ENCODE measurements at places on chromosomes 16 and 17.

DNA sequence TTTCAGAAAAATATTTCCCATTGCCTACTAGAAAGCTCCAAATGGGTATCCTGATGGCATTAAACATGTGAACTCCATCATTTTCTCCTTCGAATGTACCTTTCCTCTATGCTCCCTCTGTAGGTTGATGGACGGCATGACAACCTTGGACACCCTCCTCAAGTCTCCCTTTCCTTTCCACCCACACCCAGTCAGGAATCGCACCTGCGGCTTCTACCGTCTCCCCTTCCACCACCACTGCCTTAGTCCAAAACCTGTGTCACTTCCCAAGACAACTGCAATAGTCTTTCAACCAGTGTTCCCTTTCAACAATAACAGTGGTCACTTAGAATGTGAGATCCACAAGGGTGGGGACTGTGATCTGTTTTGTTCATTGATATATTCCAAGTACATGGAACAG, 233.1 kb upstream of the AXIN2 start:
- DNase-seq = peak; percentile 5

DNA sequence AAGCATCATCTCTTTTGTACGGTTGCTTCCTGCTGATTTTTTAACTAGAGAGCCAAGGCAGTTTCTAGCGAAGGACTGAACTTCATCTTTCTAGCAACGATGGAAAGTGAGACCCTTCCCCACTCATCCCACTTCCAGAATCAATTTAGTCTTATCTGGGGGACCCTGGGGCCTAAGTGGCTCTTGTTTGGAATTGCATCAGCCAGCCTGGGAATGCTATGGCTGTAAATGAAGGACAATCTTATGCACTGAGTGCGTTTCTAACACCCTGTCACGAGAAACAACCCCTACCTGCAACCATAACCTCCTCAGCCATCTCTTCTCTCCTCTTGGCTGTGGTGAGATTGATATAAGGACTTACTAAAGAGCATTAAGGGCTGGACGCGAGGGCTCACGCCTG, 64.8 kb downstream of the ERCC4 start:
- DNase-seq = no peak

DNA sequence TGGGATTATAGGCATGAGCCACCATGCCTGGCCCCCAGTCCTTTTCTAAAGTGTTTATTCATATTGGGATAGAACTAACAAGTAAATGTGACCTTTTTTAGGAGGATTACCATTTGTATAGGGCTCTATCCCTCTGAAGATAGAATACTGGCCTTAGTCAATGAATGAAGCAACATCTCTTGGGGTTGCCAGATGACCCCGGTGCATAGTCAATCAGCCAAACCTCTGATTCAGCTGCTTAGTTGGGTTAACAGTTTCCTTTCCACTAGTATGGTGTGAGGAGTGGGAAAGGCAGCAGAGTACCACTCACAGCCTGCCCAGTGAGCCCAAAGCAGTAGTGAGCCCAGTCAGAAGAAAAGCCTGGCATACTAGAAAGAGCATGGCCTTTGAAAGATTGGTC, 94.6 kb upstream of the TBX2 start:
- DNase-seq = no peak

GRCh38 chr17:40791787-40792436, 7.8 kb downstream of the KRT28 start:
- no peak for DNase-seq

DNA sequence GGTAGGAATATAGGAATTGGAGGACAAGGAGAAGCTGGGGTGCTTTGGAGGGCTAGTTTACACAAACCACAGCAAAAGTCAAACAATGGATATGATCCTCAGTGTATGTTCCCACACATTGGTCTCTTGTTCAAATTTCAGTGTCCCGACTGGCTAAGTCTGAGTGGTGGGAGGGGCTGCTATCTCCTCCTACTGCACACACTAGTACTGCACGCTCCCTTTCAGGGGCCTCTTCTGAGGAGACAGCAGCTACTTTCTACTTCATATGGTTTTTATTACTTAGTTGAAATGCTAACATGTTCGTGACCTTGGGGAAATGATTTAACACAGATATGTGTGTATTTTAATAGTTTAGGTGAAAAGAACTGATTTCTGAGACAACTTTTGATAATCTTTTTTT, 18.8 kb upstream of the KRT10 start:
- no peak for DNase-seq

- DNase-seq = no peak
Measured at GRCh38 chr16:81483064-81483969, 38.7 kb downstream of the CMIP start.

GRCh38 chr17:65966072-65966695, 225.7 kb downstream of the CEP112 start:
- DNase-seq = no peak

- no peak for DNase-seq
Measured at GRCh38 chr17:56756536-56756935, 77.2 kb downstream of the C17orf67 start.

DNA sequence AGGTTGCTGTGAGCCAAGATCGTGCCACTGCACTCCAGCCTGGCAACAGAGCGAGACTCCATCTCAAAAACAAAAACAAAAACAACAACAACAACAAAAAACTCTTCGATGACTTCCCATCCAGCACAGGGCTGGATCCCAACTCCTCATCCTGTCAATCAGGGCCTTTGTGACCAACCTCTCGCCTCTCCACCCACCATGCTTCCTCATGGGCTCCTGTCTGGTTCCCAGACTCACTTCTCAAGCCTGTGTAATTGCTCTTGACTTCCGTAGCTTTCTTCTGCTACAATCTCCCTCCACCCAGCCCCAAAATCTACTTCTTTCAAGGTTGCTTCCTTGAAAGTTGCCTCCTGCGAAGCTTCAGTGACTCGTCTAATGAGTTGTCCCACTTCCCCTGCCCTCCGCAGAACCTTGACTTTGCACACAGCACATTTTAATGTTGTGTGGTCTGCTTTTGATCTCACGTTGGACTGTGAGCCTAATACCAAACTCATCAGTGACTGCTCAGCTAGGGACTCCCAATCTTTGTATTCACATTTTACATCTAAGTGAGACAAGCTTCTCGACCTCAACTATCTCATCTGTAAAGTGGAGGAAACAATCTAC, 936 bp upstream of the RASL10B start:
- no peak for DNase-seq

DNA sequence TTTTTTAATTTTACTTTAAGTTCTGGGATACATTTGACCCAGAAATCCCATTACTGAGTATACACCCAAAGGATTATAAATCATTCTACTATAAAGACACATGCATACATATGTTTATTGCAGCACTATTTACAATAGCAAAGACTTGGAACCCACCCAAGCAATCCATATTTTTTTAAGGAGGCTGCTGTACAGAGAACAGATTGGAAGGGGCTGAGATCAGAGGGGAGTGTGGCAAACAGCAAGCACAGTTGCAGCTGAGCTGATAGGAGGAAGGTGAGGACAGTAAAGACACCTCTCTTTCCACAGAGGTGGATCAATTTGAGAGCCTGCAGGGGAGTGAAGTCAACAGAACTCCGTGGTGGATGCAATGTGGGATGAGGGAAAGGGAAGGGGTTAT, 10.2 kb upstream of the TMEM238L start:
- DNase-seq = no peak

GRCh38 chr17:60560860-60561257, 34.8 kb upstream of the APPBP2 start:
- no peak for DNase-seq

DNA sequence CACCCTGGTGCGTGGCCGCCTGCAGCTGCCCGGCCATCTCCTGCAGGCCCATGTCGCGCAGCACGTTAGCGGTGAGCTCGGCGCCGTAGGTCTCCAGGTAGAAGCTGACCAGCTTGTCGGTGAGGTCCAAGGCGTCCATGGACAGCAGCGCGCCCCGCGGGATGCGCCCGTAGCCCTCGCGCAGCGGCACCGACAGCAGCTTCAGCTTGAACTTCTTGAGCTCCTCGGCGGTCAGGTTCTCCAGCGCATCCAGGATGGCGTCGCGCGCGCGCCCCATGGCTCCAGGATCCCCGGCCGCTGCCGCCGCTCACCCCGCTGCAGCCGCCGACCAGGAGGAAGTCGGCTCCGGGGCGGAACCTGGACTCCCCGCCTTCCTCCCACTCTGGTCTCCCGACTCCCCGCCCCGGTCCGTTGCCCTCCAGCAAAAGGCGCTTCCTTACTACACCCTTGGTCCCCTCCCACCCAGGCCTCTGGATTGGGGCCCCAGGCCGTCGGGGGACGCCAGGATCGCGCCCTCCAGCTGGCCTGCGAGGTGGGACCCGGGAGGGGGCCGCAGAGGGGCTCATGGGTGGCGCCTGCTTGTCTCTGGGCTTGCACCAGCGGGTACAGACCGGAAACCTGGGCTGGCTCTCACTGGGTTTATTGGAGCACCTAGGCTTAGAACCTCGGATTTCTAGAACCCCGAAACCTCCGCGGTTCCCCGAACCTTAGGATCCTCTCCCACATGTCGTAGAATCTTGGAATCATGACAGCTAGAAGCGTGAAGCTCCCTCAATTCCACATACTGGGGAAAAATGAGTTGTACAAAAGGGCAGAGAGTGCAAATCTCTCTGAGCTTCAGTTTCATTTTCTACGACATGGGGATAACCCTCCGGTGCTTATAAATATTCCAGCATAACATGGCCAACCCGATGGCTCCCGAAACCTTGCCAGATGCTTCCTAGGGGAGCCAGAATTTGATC, at the start of gene PYCARD:
Gene PYCARD, minus strand, starts transcription at position 347 of the 962 bp plus-strand sequence. Its CDS starts 70 bp downstream, at position 277.
- no peak for DNase-seq

DNA sequence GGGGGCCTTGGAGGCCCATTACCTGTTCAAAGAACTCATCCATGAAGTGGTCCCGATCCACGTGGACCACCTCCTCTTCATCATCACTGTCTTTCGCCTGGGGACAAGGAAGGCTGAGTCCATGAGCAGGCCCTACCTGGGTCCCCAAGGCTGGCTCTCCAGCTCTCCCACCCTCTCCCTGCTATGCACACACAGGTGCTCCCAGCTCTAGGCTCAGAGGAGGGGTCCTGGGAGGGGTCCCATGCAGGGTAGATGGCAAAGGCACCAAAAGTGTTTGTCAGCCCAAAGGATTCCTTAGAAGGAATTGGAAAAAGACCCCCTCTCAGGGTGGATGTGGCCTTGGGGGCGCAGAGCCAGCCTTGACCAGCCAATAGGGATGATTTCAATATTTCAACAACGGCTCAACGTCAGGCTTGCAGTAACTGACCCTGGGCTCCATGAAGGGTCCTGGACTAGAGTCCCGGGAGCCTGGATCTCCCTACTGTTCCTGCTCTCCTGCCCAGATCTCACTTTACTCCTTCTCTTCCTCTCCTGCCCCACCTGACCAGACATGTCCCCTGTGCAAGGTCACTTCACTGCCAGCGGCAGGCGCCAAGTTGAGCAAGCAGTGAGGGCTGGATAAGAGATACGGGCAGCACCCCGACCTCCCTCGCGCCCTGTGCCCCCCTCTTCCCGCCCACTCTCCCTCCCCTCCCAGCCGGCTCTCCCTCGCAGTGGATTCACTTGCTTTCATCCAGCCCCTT, 8.8 kb downstream of the STX1B start:
- no peak for DNase-seq

DNA sequence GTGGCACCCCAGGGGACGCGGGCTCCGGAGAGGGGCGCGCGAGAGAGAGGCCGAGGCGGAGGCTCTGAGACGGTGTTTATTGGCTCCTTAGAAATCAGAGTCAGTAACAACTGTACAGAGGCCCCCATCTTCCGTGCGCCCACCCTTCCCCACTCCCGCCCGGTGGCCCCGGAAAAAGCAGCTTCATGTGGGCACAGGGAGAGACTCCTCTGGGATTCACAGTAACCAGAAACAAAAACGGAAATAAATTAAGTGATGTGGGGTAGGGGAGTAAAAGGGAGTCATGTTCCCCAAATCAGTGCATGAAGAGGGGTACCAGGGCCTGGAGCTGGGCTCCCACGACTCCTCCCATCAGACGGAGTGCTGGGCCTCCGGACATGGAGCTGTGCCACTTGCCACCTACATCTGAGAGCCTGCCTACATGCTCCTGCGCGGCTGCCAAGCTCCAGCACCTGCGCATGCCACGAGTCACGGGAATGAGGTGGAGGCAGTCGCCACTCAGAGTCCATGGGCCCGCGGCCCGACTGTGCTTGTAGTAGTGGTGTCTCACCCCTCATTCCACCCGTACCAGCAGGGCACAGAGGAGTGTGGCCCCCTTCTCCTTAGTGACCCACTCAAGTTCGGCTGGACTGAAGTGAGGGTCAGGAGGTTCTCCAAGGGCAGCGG, 543 bp upstream of the GPS2 start:
- no peak for DNase-seq

DNA sequence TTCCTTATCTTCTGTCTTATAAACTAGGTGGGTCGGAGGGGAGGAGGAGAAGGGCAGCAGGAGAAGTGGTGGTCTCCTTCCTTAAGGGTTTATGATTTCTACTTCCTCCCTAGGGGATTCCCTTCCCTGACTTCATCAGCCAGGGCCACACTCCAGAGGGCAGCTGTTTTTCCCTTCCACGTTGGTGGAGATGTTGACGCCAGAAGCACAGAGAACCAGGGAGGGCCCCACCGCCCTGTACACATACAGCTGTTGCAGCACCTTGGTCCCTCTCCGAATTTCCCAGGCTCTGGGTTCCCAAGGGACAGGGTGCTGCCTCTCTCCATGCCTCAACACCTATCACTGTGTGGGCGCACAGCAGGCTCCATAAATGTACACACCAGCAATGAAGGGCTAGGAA, 5.6 kb upstream of the SLC6A4 start:
- no peak for DNase-seq

DNA sequence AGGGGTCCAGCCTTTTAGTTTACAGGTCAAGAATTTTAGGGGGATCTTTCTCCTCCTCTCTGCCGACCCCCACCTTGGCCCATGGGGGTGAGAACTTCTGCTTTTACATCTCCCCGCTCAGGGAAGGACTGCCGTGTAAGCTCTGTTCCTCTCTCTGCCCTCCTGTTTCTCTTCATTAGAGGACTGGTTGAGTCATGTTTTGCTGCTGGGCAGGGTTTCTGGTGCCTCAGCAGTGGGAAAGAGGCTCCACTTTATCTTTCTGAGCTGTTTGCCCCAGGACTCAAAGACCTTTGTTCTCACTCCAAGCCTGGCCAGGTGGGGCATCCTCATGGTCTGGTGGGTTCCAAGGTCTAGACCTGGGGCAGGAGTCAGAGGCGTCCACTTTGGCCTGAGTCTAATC, 93.0 kb downstream of the UTP18 start:
- DNase-seq = no peak

Measured in 8988T (cell line).